ENCODE measurements at places on chromosomes 11 and 22. TPM values are rescaled to one million over a fixed set of nuclear protein-coding genes. Genes with fewer than 3 reads are reported as not detected.

Gene SLC35C1
- 18.0 TPM for total RNA-seq

Gene BAIAP2L2
- total RNA-seq, result 0.55 TPM

Gene MUC5B
- not detected for total RNA-seq

Gene CD248
- 2.4 TPM for total RNA-seq

Gene TMEM45B
- 0.94 TPM for total RNA-seq

Gene MOGAT2
- not detected for total RNA-seq

Gene CSNK2A3
- total RNA-seq, result 0.56 TPM

Gene OR2AG1
- not detected for total RNA-seq

Gene POU2AF1
- total RNA-seq, result 1.6 TPM

Gene SVIP
- 27.6 TPM for total RNA-seq

Gene USP2
- 0.17 TPM for total RNA-seq

Gene MYBPC3
- total RNA-seq, result not detected

Gene GLB1L3
- 6.8 TPM for total RNA-seq

DNA sequence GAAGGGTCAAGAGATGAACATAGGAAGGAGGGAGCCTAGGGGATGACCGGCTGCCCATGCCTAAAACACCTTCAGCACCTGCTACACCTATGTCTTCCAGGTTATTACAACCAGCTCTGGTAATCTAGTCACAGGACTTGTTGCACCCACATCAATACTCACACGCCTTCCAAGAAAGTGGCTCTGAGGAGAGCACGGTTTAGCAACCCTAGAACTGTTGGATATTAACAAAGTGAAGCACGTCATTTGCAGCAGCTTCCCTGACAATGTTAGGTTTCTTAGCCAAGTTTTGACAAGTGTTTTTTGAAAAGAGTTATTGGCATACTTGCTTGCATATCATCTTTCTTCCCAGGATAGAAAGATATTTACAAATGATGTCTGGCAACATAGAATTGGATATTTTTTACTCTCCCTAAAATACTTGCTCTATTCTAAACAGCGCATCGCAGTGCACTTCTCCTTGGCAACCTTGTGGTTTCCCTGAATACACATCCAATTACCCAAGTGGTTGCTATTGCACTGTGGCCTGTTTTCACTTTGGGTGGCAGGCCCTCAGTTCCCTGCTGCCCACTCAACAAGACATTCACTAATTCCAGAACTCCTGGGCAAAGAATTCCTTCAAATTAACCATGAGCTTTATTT lies 94.3 kb upstream of the ARHGAP42 start:
- H3K36me3 ChIP-seq, result no peaks in the 10 kb centered on the region
- H3K4me1 ChIP-seq, result no peaks in the 10 kb centered on the region
- H3K27ac ChIP-seq, result no peak overlapping the region

- peaks cover 31% of the 10 kb centered on the region for H3K4me1 ChIP-seq
- peaks cover 16% of the 10 kb centered on the region for H3K36me3 ChIP-seq
- peaks cover 6% of the 10 kb centered on the region for H3K27me3 ChIP-seq
- no peak for DNase-seq
- H3K4me3 ChIP-seq, result no peak overlapping the region
Measured at GRCh38 chr11:129840236-129840635, 24.6 kb downstream of the TMEM45B start.

- H3K4me3 ChIP-seq, result no peak overlapping the region
- H3K27me3 ChIP-seq, result peaks cover 18% of the 10 kb centered on the region
- peaks cover 23% of the 10 kb centered on the region for H3K4me1 ChIP-seq
- no peak overlapping the region for H3K27ac ChIP-seq
- H3K36me3 ChIP-seq, result peaks cover 6% of the 10 kb centered on the region
- no peak for DNase-seq
Measured at GRCh38 chr22:39614442-39614841, 43.9 kb downstream of the CACNA1I start.

DNA sequence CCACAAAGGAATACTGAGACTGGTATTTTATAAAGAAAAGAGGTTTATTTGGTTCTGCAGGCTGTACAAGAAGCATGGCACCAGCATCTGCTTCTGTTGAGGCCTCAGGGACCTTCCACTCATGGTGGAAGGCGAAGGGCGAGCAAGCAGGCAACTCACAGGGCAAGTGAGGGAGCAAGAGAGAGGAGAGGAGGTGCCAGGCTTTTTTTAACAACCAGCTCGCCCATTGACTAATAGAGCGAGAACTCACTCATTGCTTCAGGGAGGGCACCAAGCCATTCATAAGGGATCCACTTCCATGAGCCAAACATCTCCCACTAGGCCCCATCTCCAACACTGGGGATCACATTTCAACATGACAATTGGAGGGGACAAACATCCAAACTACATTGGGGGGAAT lies 1.2 kb downstream of the PTS start:
- DNase-seq, result no peak
- peaks cover 7% of the 10 kb centered on the region for H3K27me3 ChIP-seq
- H3K36me3 ChIP-seq, result peaks cover 36% of the 10 kb centered on the region
- H3K4me3 ChIP-seq, result peak overlapping the region; percentile 82
- peaks cover 30% of the 10 kb centered on the region for H3K4me1 ChIP-seq

GRCh38 chr22:31442768-31443489 lies 43.5 kb downstream of the DRG1 start:
- DNase-seq, result no peak
- peak overlapping the region; percentile 62 for H3K27ac ChIP-seq
- peaks cover 2% of the 10 kb centered on the region for H3K4me1 ChIP-seq
- no peak overlapping the region for H3K4me3 ChIP-seq
- H3K36me3 ChIP-seq, result peaks cover 50% of the 10 kb centered on the region
- H3K27me3 ChIP-seq, result no peaks in the 10 kb centered on the region

DNA sequence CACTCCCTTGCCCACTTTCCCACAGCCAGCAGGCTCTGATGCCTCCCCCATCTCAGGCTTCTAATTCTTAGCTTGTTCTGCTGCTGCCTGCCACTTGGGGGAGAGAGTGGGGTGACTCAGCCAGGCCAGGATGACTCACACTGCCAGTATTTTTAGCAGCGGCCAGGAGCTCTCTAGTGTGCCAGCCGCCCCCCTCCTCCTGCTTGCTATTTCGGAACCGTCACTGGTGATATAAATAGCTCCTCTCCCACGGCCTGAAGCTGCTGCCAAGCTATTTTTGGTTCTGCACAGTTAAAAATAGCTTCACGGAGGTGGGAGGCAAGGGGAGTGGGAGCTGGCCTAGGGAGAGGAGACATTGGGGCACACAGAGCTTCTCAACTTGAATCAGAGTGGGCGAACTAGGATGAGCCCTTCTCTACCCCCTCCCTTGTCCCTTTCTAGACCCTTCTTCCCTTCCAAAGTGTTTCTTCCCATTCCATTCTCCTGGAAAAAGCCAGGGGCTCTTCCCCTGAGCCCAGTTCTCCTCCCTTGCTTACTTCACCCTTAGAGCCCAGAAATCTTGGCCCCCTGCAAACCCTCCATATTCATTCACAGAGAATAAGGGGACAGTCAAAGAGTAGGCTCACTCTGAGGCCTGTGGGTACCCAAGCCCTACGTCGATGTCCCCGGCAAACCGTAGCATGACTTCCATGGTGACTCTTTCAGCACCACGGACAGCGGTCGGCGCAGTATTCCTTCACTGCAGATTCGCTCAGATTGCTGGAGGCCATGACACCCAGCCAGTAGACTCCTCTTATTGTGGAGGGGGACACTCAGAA lies 2.5 kb upstream of the NPAS4 start:
- H3K27me3 ChIP-seq, result peaks cover 45% of the 10 kb centered on the region
- no peaks in the 10 kb centered on the region for H3K36me3 ChIP-seq
- no peak overlapping the region for H3K4me3 ChIP-seq

GRCh38 chr11:35602160-35602793 lies 16.0 kb upstream of the FJX1 start:
- H3K4me3 ChIP-seq, result no peak overlapping the region
- no peak for DNase-seq
- H3K4me1 ChIP-seq, result no peaks in the 10 kb centered on the region

DNA sequence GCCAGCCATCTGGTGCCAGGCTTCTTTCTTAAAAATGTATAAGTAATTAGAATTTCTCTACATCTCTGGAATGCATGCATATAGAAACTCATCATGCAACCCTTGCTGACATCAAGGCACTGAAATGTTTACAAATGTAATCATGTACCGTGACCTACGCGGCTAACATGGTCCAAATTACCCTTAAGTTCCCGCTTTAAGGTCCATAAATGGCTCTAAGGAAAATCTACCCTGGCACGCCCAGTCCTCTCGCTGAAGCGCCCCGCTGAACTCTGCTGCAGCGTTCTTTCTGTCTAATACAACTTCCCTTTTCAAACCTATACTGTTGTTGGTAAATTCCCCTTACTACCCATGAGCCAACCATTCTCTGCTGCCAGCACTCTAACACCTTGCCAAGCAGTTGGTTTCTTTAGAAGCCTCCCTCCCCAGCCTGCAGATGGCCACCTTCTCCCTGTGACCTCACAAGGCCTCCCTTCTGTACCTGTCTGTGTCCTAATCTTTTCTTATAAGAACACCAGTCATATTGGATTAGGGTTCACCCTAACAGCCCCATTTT lies 13.5 kb upstream of the HMOX1 start:
- no peaks in the 10 kb centered on the region for H3K36me3 ChIP-seq
- H3K27me3 ChIP-seq, result peaks cover 19% of the 10 kb centered on the region
- H3K27ac ChIP-seq, result no peak overlapping the region

GRCh38 chr11:46299451-46299961 lies 22.0 kb downstream of the CREB3L1 start:
- H3K27me3 ChIP-seq, result peaks cover 16% of the 10 kb centered on the region
- H3K4me1 ChIP-seq, result peaks cover 9% of the 10 kb centered on the region
- H3K27ac ChIP-seq, result no peak overlapping the region
- no peak overlapping the region for H3K4me3 ChIP-seq

GRCh38 chr11:111123463-111124398 lies 121.8 kb upstream of the POU2AF2 start:
- H3K4me3 ChIP-seq, result no peak overlapping the region
- H3K36me3 ChIP-seq, result no peaks in the 10 kb centered on the region
- no peak overlapping the region for H3K27ac ChIP-seq
- no peaks in the 10 kb centered on the region for H3K4me1 ChIP-seq
- H3K27me3 ChIP-seq, result peaks cover 5% of the 10 kb centered on the region
- no peak for DNase-seq

- no peak overlapping the region for H3K4me3 ChIP-seq
- H3K36me3 ChIP-seq, result no peaks in the 10 kb centered on the region
- peaks cover 4% of the 10 kb centered on the region for H3K4me1 ChIP-seq
- H3K27me3 ChIP-seq, result no peaks in the 10 kb centered on the region
- DNase-seq, result no peak
- peak overlapping the region; percentile 51 for H3K27ac ChIP-seq
Measured at GRCh38 chr11:64566915-64567891, 23.8 kb upstream of the SLC22A12 start.

GRCh38 chr11:130611791-130612251 lies 163.4 kb downstream of the ADAMTS15 start:
- no peaks in the 10 kb centered on the region for H3K4me1 ChIP-seq
- no peak overlapping the region for H3K27ac ChIP-seq
- no peak overlapping the region for H3K4me3 ChIP-seq

GRCh38 chr11:10657308-10658271 lies 36.0 kb downstream of the IRAG1 start:
- H3K27ac ChIP-seq, result peak overlapping the region; percentile 16
- peaks cover 23% of the 10 kb centered on the region for H3K4me1 ChIP-seq
- no peak overlapping the region for H3K4me3 ChIP-seq
- DNase-seq, result no peak

GRCh38 chr11:35650006-35650405 lies 12.6 kb upstream of the TRIM44 start:
- H3K36me3 ChIP-seq, result no peaks in the 10 kb centered on the region
- DNase-seq, result no peak
- H3K27me3 ChIP-seq, result peaks cover 10% of the 10 kb centered on the region
- H3K4me1 ChIP-seq, result no peaks in the 10 kb centered on the region
- H3K27ac ChIP-seq, result no peak overlapping the region

DNA sequence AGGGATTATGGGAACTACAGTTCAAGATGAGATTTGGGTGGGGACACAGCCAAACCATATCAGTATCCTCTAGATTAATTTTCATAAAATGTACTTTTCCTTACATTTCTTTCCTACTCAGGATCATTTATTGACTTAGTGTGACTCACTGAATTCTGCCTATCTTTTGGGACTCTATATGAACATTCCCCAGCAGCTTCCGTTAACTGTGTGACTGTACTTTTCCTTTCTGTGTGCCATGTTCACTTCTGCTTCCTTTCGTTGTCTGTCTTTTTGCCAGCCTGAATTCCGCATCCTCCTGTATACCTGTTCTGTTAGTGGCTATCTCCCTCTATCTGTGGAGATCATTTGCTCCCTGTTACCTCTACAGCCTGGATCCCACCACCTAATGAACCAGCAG lies 48.8 kb downstream of the SPECC1L start:
- H3K4me3 ChIP-seq, result no peak overlapping the region
- peak overlapping the region; percentile 55 for H3K27ac ChIP-seq
- peaks cover 43% of the 10 kb centered on the region for H3K36me3 ChIP-seq
- peaks cover 19% of the 10 kb centered on the region for H3K4me1 ChIP-seq
- DNase-seq, result no peak

GRCh38 chr22:31185056-31185455 lies 25.1 kb downstream of the RNF185 start:
- DNase-seq, result no peak
- H3K27ac ChIP-seq, result no peak overlapping the region
- H3K4me1 ChIP-seq, result no peaks in the 10 kb centered on the region
- peaks cover 10% of the 10 kb centered on the region for H3K36me3 ChIP-seq
- no peak overlapping the region for H3K4me3 ChIP-seq
- H3K27me3 ChIP-seq, result no peaks in the 10 kb centered on the region

DNA sequence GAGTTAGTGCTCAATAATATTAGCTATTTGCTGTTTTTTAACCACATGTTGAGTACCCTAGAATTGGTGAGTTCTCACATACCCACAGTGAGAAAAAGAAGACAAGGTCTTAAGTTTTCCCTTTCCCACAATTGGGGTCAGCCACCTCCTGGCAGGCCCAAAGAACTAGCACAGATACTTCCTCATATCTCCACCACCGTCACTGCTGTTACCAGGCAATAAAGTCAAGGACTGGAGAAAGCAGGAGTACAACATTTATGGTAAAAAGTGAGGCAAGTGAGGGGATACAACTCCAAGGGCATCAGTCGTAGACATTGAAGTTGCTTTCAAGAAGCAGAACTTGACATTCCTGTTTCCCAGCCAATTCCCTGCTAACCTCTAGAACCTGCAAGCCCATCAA lies 19.6 kb downstream of the ELP4 start:
- no peaks in the 10 kb centered on the region for H3K27me3 ChIP-seq
- no peaks in the 10 kb centered on the region for H3K4me1 ChIP-seq
- H3K27ac ChIP-seq, result no peak overlapping the region
- DNase-seq, result no peak
- peaks cover 3% of the 10 kb centered on the region for H3K36me3 ChIP-seq

DNA sequence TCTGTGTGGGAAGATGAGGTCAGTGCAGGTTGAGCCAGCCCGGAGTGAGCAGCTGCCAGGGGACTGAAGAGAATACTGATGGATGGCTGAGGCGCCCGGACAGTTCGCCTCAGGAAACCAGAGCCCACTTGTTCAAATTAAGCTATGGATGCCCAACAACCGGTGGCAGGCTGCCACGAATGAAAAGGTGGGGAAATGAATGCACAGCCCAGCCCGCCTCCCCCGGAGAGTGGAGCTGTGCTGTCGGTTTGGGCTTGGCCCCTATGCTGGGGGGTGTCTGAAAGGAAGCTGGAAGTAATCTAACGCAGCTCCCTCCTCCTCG lies 21.9 kb downstream of the HSPA8 start:
- no peak for DNase-seq
- H3K4me1 ChIP-seq, result no peaks in the 10 kb centered on the region
- H3K4me3 ChIP-seq, result no peak overlapping the region
- no peaks in the 10 kb centered on the region for H3K27me3 ChIP-seq
- no peaks in the 10 kb centered on the region for H3K36me3 ChIP-seq
